NCI-H446 (cell line): ENCODE measurements at places on chromosomes 1 and 21.

- no peak for DNase-seq
Observed at GRCh38 chr1:30885570-30886522, 22.7 kb downstream of the SDC3 start.

DNA sequence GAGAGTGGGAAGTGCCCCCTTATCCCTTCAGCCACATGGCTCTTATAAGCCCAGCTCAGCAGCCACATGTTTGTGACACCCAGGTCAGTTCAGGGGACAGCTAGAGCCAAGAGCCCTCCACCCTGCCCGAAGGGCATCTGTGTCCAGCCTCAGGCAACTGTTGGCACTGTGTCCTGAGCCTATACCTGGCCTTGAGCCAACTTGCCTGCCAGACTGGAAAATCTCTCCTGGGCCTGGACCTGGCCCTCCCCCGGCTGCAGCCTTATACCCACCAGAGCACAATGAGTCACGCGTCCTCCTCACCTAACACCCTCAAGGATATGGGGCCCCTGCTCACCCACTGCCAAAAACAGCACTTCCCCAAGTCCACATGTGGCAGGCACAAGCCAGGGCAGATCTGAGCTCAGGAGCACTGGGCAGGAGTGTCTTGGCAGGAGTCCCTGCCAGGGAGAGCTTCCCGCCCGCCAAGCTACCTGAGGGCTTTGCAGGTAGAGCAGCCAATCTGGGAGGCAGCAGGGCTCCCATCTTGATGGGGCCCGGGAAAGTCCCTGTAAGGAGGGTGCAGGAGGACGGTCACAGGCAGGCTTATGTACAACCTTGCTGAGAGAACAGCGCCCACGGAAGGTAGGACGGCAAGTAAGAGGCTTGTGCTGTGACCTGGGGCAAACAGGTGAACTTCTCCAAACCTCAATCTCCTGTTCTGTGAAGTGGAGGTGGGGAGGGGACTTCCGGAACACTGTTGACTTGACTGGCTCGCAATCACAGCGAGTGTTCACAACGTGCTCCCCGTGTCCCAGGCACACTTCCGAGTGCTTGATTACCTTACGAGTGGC, 19.8 kb upstream of the HSPG2 start:
- DNase-seq, result no peak

GRCh38 chr1:245419461-245419978, 264.7 kb downstream of the KIF26B start:
- no peak for DNase-seq

- no peak for DNase-seq
Observed at GRCh38 chr1:22525211-22525610, 38.1 kb upstream of the EPHA8 start.

DNA sequence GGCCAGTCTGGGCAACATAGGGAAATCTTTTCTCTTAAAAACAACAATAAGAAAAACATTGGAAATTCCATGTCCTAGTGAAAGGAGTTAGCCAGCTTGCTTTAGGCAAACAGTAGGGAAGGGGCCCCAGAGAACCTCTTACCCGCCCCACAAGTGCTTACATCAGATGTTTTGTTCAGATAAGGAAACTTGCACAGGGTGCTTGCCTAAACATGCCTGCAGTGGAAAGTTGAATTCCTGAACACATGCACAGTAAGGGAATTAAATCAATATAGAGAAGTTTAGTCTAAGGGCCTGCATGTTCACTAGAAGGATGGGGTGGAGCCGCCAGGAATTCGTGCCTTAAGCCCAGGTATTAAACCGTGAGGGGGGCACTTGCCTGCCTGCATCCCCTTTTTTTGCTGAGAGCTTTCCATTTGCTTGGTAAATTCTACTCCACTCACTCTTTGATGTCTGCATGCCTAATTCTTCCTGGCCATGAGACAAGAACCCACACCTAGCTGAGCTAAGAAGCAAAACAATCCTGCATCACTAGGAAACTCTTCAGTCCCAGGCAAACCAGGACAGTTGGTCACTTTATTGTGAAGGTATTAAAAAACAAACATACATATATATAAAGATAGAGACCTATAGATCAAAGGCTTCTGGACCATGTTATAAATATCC, 499.0 kb downstream of the SIPA1L2 start:
- DNase-seq, result no peak

- no peak for DNase-seq
Observed at GRCh38 chr1:923991-924655, 400 bp downstream of the SAMD11 start.
